Activated CD8-positive, alpha-beta memory T cell treated with anti-CD3 and anti-CD28 coated beads, Interleukin-2, amount 10 ng/mL, durations not matched to agents 7 days and 5 days (primary cell): ENCODE measurements at places on chromosomes 1 and 21. TPM values are rescaled to one million over a fixed set of nuclear protein-coding genes. Genes with fewer than 3 reads are reported as not detected.

- H3K4me3 ChIP-seq, result no peak overlapping the region
- H3K27me3 ChIP-seq, result no peaks in the 10 kb centered on the region
- H3K27ac ChIP-seq, result no peak overlapping the region
Measured at GRCh38 chr1:31640179-31640578, 4.5 kb downstream of the PEF1 start.

GRCh38 chr1:62196086-62196690 is 1.5 kb downstream of the L1TD1 start:
- peaks cover 34% of the 10 kb centered on the region for H3K27me3 ChIP-seq
- peaks cover 3% of the 10 kb centered on the region for H3K36me3 ChIP-seq
- no peak for DNase-seq
- H3K4me3 ChIP-seq, result no peak overlapping the region
- H3K4me1 ChIP-seq, result no peaks in the 10 kb centered on the region
- H3K27ac ChIP-seq, result no peak overlapping the region

GRCh38 chr1:171754971-171755370 is 13.1 kb upstream of the VAMP4 start:
- H3K36me3 ChIP-seq, result peaks cover 2% of the 10 kb centered on the region
- H3K4me3 ChIP-seq, result no peak overlapping the region
- H3K4me1 ChIP-seq, result peaks cover 13% of the 10 kb centered on the region
- no peak for DNase-seq

DNA sequence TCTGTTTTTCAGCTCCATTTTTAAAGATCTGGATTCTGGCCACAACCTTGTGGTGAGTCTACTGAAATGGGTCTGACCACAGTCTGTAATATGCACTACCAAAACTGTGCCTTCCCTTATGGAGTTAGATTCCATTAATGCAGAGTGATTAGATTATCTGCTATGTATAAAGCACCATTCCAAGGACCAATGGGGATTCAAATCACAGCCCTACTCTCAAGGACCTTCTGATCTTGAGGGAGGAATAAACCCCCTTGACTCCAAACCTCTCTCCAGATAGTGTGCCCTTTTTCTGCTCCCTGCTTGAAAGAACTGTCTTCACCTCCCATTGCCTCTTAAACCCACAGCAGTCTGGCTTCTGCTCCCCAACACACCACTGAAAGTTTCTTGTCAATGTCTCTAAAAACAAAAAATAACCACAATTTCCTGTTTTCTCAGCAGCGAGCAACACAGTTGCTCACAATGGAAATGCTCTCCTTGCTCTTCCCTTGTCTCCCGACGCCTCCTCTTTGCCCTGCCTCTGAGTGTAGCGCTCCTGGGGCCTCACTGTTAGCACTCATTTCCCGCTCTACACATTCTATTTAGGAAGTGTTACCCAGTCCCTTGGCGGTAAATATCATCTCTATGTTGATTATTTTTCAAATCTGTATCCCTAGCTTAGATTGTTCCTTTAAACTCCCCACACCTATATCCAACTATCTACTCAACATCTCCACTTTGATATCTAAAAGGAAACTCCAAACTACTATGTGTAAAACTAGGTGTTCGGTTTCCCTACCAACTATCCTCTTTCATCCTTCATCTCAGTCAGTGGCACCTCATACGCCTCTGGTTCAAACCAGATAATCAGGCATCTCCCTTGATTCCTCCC is 13.6 kb downstream of the PCNX2 start:
- DNase-seq, result peak; percentile 69
- peak overlapping the region; percentile 73 for H3K27ac ChIP-seq
- H3K27me3 ChIP-seq, result no peaks in the 10 kb centered on the region
- H3K4me3 ChIP-seq, result peak overlapping the region; percentile 7

DNM3 gene
- 2.2 TPM for total RNA-seq
